NCI-H2081 treated with DMSO at 0.1 percent for 48 hours (cell line): ENCODE measurements at places on chromosomes 7 and 10.

GRCh38 chr7:18353339-18353738, 142.2 kb upstream of the HDAC9 start:
- no peak for DNase-seq

DNA sequence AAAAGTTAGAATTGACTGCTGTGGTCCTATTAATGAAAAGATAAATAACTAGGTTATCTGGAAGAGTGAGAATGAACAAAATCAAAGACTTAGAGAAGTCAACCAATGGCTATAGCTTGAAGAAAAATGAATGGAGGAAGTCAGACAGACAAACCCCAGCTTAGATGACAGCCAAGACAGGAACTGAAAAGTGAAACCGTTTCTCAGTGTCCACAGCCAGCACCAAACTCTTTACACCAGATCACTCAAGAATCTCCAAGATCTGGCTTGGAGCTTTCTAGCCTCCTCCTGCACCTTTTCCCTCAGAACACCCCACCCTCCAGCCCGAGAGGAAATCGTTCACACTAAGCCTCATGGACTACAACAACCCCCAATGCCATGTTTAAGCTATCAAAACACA, 167.0 kb downstream of the SFMBT2 start:
- DNase-seq, result no peak

GRCh38 chr10:85902051-85902450, 464.5 kb downstream of the GRID1 start:
- no peak for DNase-seq

DNA sequence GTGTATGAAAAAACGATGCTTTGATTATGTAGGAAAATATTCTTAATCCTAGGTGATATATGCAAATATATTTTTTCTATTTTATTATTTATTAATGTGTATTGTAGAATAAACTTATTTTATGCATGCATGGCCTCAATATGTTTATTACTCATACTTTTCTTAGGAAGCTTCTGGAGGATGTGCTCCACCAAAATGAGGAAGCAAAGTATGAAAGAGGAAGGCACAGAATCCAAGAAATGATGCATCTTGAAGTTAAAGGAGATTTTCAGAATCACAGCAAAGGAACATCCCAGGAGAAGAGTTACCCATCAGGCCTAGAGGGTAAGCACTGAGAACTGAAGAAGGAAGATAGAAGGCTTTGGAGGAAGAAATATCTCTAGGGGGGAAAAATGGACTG, 35.0 kb upstream of the MRPS16 start:
- DNase-seq, result no peak

DNA sequence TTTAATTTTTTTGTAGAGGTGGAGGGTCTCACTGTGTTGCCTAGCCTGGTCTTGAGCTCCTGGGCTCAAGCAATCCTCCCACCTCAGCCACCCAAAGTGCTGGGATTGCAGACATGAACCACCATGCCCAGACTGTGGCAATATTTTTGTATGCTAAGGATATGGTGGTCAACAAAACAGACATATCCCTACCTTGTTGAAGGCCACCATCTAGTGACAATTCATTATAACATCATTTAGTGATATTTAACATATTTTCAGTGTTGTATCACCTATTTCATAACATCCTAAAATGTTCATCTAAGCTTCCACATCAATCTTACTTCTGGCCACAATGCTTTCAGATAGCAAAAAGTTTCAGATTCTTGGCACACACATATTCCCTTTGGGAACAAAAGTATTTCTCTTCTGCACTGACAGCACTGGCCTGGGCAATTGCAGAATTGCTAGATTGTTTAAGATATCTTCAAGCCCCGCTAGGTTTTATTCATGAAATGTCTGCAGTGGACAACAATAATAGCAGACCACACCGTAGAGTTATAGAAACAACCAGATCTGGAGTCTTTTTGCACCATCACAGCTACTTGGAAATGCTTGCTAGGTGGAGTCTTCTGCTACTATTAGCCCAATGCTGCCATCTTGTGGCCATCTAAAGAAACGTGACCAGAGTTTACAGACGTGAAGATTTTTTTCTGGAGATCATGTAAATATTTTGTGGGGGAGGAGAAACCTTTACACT, 58.4 kb downstream of the DNAJC12 start:
- DNase-seq, result peak; percentile 28
